ENCODE measurements at places on chromosomes 16 and 17. TPM values are rescaled to one million over a fixed set of nuclear protein-coding genes. Genes with fewer than 3 reads are reported as not detected.

DNA sequence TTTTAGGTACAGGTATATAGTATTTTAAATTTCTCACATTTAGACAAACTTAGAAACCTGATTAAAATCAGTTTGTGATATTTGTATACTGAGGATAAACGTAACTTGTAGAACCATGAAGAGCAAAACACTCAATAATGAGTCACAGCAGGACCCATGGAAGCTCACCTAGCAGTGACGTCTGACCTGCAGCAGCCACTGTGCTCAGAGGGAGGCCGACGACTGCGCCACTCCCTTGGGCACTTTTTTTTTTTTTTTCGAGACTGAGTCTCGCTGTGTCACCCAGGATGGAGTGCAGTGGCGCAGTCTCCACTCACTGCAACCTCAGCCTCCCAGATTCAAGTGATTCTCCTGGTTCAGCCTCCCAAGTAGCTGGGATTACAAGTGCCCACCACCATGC is 106.2 kb upstream of the AXIN2 start:
- no peaks in the 10 kb centered on the region for H3K4me1 ChIP-seq
- DNase-seq = no peak
- no peaks in the 10 kb centered on the region for H3K36me3 ChIP-seq
- no peaks in the 10 kb centered on the region for H3K27me3 ChIP-seq
- no peak overlapping the region for H3K27ac ChIP-seq

- no peak overlapping the region for H3K4me3 ChIP-seq
- no peaks in the 10 kb centered on the region for H3K27me3 ChIP-seq
- DNase-seq = no peak
Measured at GRCh38 chr17:59832883-59833379, 59.8 kb downstream of the TUBD1 start.

GRCh38 chr17:14198013-14198412 is 38.6 kb downstream of the CDRT15 start:
- no peaks in the 10 kb centered on the region for H3K36me3 ChIP-seq
- H3K4me1 ChIP-seq = no peaks in the 10 kb centered on the region
- no peak overlapping the region for H3K4me3 ChIP-seq
- no peaks in the 10 kb centered on the region for H3K27me3 ChIP-seq

GRCh38 chr17:29573558-29573869 is 5.0 kb downstream of the TP53I13 start:
- H3K4me1 ChIP-seq = peaks cover 12% of the 10 kb centered on the region
- H3K27me3 ChIP-seq = no peaks in the 10 kb centered on the region
- DNase-seq = no peak
- no peak overlapping the region for H3K4me3 ChIP-seq
- H3K36me3 ChIP-seq = peaks cover 42% of the 10 kb centered on the region
- no peak overlapping the region for H3K27ac ChIP-seq

DNA sequence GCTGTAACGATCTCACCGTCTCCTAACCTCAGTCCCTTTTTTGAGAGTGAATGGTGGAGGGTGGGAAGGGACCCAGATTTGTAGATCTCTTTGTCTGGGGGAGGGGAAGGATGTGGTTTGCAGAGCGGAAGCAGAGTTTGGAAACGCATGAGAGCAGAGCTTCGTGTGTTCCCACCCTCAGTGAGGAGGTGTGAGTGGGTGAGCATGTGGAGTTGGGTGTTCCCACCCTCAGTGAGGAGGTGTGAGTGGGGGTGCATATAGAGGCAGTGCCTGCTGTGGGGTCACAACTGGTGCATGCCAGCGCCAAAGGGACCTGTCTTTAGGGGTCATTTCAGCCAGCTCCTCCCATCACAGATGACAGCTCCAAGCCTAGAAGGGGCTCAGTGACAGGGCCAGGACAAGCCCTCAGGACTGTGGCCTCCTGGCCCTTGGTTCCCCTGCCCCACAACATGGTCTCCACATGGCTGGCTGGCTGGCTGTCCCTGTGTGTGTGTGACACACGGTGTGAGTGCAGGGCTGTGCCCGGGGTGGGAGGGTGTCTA is 1.8 kb upstream of the CISD3 start:
- no peak for DNase-seq
- H3K27me3 ChIP-seq = no peaks in the 10 kb centered on the region
- peaks cover 6% of the 10 kb centered on the region for H3K36me3 ChIP-seq
- H3K27ac ChIP-seq = no peak overlapping the region

- DNase-seq = no peak
- H3K36me3 ChIP-seq = no peaks in the 10 kb centered on the region
- H3K4me3 ChIP-seq = no peak overlapping the region
- H3K27ac ChIP-seq = no peak overlapping the region
- no peaks in the 10 kb centered on the region for H3K27me3 ChIP-seq
- H3K4me1 ChIP-seq = no peaks in the 10 kb centered on the region
Measured at GRCh38 chr17:82114447-82114846, 16.4 kb upstream of the FASN start.

- H3K27me3 ChIP-seq = no peaks in the 10 kb centered on the region
- no peak for DNase-seq
- H3K4me1 ChIP-seq = no peaks in the 10 kb centered on the region
Measured at GRCh38 chr16:54344646-54345630, 58.4 kb upstream of the IRX3 start.

DNA sequence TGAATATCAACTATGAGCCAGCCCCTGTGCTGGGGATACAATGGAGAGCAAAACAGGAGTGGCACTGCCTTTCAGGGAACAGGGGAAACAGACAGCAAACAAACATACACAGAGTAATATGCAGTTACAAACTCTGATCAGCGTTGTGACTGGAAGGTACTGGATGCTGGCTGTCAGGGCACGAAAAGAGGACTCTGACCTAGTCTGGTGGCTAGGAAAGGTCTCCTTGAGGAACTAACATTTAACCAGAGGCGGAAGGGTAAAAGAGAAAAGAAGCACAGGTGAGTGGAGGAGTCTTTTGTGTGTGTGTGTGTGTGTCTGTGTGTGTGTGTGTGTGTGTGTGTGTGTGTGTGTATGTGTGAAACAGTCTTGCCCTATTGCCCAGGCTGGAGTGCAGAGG is 12.4 kb upstream of the B4GALNT2 start:
- no peak for DNase-seq
- peaks cover 35% of the 10 kb centered on the region for H3K27me3 ChIP-seq
- no peaks in the 10 kb centered on the region for H3K36me3 ChIP-seq
- no peak overlapping the region for H3K4me3 ChIP-seq

DNA sequence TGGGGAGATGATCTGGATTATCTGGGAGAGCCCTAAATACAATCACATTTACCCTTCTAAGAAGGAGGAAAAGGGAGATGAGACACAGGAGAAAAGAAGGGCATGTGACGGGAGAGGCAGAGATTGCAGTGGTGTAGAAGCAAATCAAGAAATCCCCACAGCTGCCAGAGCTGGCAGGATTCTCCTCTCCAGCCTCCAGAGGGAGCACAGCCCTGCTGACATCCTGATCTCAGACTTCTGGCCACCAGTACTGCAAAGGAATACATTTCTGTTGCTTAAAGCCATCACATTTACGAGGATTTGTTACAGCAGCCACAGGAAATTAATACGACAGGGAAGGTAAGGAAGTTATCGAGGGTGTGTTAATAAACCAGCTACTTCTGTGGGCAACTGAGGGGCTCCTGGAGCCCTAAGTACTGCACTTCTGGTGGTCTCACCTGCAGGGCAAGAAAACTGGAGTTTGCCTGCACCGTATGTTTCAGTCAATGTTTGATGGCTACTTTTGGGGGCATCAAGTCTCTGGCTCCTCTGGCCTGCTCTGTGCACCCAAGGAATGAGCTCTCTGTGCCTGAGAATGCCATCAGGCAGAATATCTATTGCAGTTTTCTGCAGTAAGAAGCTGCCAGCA is 22.9 kb upstream of the CDH13 start:
- no peaks in the 10 kb centered on the region for H3K4me1 ChIP-seq
- H3K27me3 ChIP-seq = peaks cover 2% of the 10 kb centered on the region
- no peak overlapping the region for H3K27ac ChIP-seq

DNA sequence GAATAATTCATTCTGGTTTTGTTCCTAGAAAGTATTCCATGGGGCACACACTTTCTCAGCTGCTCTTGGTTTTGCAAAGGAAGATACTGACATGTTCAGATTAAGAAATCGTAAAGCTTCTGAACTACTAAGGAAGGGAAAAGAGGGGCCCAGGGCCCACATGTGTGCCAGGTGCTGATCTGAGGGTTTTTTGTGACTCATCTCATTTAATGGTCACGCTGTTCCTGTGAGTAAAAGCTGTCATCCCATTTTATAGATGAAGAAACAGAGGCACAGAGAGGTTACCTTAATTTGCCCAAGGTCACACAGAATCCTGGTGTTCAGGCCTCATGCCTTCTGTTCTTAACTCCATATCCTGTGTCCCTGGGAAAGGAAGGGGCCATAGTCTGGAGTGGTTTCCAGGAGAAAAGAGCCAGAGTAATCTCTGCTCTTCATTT is 113.2 kb downstream of the MSI2 start:
- no peak overlapping the region for H3K27ac ChIP-seq
- no peak overlapping the region for H3K4me3 ChIP-seq
- no peaks in the 10 kb centered on the region for H3K36me3 ChIP-seq
- no peaks in the 10 kb centered on the region for H3K27me3 ChIP-seq
- peak; percentile 28 for DNase-seq

DNA sequence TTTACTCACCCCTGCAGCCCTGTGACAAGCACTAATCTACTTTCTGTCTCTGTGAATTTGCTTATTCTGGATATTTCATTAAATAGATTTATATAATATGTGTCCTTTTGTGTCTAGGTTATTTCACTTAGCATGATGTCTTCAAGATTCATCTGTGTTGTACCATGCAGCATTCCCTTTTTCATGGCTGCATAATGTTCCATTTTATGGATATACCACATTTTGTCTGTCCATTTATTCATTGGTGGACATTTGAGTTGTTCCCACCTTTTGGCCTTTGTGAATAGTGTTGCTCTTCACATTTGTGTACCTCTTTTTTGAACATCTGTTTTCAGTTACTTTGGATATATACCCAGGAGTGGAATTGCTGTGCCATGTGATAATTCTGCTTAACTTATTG is 110.3 kb downstream of the ELAC2 start:
- H3K4me1 ChIP-seq = no peaks in the 10 kb centered on the region
- no peak overlapping the region for H3K27ac ChIP-seq
- no peak overlapping the region for H3K4me3 ChIP-seq
- H3K27me3 ChIP-seq = no peaks in the 10 kb centered on the region
- no peak for DNase-seq
- H3K36me3 ChIP-seq = no peaks in the 10 kb centered on the region

DNA sequence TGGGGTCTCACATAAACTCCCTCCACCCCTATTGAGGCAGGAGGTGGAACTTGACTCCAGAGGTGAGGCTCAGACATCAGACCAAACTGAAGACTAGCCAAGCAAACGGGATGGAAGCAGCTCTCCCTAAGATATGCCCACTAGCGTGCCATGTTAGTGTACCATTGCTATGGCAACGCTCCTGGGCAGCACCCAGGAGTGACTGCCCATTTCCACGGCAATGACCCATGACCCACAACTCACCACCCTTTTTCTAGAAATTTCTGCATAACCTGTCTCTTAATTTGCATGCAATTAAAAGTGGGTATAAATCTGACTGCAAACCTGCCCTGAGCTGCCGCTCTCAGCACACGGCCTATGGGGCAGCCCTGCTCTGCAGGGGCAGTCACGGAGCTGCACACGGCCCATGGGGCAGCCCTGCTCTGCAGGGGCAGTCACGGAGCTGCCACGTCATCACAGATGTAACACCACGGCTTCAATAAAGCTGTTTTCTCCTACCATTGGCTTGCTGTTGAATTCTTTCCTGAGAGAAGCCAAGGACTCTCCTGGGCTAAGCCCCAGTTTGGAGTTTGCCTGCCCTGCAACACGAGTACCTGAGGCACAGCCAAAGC is 164.3 kb downstream of the RBFOX3 start:
- no peak for DNase-seq
- H3K36me3 ChIP-seq = no peaks in the 10 kb centered on the region
- H3K27ac ChIP-seq = no peak overlapping the region
- H3K4me1 ChIP-seq = no peaks in the 10 kb centered on the region
- no peak overlapping the region for H3K4me3 ChIP-seq

DNA sequence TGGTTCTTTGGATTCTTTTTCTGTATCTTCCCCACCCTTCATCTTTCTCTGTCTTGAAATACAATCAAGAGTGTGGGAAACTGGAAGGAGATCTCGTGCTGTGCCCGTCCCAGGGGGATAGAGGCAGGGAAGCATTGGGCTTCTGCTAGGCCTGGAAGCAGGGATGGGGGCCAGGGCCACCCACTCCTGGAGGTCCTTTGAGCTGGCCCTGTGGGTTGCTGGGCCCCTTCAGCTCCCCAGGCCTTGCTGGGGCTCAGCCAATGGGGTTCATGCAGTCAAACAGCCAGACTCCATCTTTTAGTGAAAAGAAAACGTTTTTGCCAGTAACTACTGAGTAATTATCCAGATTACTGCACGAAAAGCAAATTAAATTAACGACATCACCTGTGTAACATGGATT is 67.8 kb downstream of the CCDC182 start:
- no peaks in the 10 kb centered on the region for H3K4me1 ChIP-seq
- no peaks in the 10 kb centered on the region for H3K36me3 ChIP-seq
- no peak overlapping the region for H3K27ac ChIP-seq
- no peaks in the 10 kb centered on the region for H3K27me3 ChIP-seq
- H3K4me3 ChIP-seq = no peak overlapping the region
- no peak for DNase-seq

DNA sequence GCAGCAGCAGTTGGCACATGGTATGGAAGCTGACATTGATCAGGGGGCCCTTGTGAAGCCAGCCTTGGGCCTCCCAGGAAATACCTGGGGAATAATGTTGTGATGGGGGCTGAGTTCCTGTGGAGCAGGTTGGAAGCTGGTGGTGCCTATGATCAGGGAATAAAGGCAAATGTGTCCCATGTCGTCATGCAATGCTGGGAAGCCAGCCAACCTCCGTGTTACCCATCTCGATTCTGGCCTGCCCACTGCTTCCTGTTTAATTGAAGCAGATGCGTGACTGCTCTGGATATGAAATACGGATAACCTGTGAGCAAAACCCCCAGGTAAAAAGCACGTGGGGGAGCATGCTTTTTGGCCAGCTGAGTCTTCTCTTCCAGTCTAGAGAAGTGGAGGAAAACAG is 580.4 kb upstream of the HSBP1 start:
- no peak overlapping the region for H3K4me3 ChIP-seq
- H3K27me3 ChIP-seq = no peaks in the 10 kb centered on the region
- H3K36me3 ChIP-seq = no peaks in the 10 kb centered on the region
- no peak for DNase-seq

DNA sequence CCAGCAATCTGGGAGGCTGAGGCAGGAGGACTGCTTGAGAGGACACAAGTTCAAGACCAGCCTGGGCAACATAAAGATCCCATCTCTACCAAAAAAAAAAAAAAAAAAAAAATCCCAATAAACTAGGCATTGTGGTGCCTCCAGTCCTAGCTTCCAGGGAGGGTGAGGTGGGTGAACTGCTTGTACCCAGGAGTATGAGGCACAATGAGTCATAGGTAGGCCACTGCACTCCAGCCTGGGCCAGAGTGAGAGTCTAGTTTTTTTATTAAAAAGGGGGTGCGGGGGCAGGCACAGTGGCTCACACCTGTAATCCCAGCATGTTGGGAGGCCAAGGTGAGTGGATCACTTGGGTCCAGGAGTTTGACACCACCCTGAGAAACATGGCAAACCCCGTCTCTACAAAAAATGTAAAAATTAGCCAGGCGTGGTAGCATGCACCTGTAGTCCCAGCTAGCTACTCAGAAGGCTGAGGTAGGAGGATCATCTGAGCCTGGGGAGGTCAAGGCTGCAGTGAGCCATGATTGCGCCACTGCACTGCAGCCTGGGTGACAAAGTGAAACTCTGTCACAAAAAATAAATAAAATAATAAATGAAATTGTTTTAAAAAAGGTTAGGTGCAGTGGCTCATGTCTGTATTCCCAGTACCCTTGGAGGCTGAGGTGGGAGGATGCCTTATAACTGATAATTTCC is 7.8 kb upstream of the CHST6 start:
- no peaks in the 10 kb centered on the region for H3K27me3 ChIP-seq
- no peak overlapping the region for H3K27ac ChIP-seq
- no peak overlapping the region for H3K4me3 ChIP-seq
- DNase-seq = no peak
- H3K36me3 ChIP-seq = no peaks in the 10 kb centered on the region

Gene FAM20A
- polyA plus RNA-seq = 10.0 TPM

Gene MYO15A
- polyA plus RNA-seq = 0.55 TPM

Gene CBLN1
- polyA plus RNA-seq = not detected

Gene SLC6A2
- polyA plus RNA-seq = not detected
